ENCODE measurements at places on chromosomes 16 and 17.

- DNase-seq: no peak
Measured at GRCh38 chr17:57342963-57343589, 86.8 kb downstream of the MSI2 start.

GRCh38 chr17:15513058-15513791 lies 45.8 kb upstream of the CDRT4 start:
- no peak for DNase-seq

GRCh38 chr17:79890706-79891105 lies 51.5 kb upstream of the CBX4 start:
- no peak for DNase-seq

- no peak for DNase-seq
Measured at GRCh38 chr17:79835470-79835899, 3.8 kb downstream of the CBX4 start.

- DNase-seq: no peak
Measured at GRCh38 chr17:49471769-49472168, 23.3 kb upstream of the NGFR start.

Measured in transverse colon (tissue), 4 donors.